ENCODE measurements at places on chromosomes 6 and 20.

DNA sequence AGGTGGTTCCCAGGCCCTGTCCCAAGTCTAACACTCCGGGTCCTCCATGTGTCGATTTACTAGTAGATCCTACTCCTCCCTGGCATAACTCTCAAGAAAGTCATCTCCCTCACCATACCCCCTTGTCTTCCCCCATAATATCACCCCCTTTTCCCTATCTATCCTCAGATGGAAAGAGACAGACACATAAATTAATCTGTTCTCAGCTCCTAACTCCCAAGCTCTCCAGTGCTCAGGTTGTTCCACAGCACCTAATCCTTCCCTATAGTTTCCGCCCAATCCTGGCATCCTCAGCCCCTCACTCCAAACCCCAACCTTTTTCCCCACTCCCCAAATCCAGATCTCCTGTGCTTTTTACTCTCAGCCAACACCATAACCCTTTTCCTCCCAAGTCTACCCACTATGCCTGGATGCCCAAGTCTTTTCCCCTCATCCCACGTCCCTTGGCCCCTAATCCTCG is 808 bp downstream of the ILRUN start:
- no peak for DNase-seq

DNA sequence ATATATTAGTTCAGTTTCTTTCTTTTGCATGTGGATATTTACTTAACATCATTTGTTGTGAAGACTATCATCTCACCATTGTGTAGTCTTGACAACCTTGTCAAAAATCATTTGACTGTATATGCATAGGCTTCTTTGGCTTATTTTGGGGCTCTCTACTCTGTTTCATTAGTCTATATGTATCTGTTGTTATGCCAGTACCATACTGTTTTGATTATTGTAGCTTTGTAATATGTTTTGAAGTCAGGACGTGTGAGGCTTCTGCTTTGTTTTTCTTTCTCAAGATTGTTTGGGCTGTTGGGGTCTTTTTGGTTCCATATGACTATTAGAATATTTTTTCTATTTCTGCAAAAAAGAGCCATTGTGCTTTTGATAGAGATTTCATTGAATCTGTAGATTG is 288.2 kb upstream of the RNF217 start:
- DNase-seq, result no peak

DNA sequence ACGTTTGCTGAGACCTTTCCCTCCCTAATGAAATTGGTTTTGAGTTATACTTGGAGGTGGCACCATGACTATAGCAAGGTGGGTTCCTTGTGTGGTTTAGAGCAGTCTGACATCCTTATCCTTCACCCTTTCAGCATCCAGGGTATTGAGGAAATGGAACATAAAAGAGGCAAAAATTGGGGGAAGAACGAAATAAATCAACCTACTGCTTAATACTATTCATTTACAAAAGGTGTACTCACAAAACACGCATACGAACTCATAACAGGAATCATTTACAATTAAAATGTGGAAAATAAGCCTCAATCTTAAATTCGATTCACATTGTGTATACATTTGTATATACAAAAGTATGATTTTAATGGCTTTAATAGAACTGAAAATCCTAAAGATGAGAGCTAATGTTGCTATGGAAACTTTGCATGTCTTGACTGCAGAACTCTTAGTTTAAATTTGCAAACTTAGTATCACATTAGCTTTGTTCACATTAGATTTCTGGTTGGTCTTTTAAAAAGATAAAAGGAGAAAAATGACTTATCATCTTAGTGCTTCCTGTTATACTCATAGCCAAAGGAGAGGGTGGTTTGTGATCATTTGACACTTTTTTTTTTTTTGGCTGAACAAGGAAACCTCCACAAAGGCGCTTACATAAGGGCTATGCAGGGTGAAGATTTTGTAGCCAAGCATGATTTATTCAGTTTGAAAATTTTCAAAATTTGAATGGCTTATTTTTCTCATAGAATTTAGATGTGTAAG is 76.1 kb upstream of the ATXN1 start:
- DNase-seq, result no peak

GRCh38 chr6:712805-713204 is 19.9 kb upstream of the EXOC2 start:
- DNase-seq, result no peak

GRCh38 chr6:26389349-26389894 is 6.5 kb downstream of the BTN2A2 start:
- no peak for DNase-seq

DNA sequence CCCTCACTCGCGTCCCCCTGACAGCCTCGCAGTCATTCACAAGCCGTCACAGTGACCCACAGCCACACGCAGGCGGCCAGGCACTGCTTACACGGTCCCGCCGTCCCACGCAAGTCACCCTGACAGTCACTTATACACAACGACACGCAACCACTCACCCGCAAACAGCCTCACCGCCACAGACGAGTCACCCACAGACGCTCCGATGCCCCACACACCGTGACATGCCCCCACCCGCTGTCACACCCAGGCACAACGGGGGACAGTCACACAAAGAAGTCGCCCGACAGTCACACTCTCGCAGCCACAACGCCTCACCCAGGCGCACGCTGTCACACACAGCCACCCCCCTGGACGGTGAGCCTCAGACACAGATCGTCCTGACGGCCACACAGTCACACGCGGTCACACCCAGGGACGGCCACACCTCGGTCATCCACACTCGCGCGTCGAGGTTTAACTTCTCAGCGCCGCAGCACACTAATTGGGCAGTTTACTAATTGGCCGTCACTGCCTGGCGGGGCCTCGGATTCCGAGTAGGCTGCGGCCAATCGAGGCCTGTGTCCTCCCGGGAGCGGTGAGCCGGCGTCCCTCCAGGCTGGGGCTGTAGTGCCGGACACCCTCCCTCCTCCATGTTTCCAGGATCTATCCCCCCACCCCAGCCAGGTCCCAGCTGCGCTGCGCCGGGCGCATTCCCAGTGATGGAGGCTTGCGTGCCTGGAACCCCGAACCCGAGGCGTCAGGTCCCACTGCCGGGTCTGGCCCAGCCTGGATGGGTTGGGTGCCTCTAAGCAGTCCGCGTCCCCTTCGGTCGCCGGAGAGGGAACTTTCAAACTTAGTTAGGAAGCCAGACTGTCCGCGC is 790 bp downstream of the TOX2 start:
- no peak for DNase-seq

DNA sequence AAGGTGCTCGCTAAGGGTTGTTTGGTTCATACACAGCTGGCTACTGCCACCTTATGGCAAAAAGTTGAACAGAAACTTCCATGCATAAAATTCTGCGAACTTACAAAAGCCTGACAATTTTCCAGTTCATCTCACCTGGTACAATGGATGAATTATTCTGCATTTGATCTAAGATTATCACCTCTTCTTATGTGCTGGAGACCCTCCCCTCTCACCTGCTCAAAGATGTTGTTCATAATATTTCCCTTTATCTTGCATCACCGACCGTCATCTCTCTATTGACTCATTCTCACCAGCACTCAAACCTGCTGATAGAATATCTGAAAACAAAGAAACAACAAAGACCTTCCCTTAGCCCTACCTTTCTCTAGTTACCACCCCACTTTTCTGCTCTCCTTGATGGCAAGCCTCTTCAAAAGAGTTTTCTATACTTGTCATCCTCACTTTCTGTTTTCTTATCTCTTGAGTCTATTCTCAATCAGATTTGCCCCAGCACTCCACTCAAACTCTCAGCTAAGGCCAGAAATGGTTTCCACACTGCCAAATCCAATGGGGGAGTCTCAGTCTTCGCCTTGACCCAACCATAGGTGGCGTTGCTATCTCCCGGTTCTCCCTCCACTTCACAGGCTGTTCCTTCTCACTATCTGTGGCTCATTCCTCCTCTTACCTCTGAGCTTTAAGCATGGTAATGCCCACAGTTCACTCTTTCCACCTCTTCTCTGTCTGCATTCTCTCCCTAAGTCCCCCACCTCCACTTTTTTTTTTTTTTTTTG is 25.8 kb downstream of the SNRNP48 start:
- no peak for DNase-seq

- DNase-seq, result no peak
These were observed 61.8 kb downstream of the APCDD1L start for GRCh38 chr20:58453391-58453790.

DNA sequence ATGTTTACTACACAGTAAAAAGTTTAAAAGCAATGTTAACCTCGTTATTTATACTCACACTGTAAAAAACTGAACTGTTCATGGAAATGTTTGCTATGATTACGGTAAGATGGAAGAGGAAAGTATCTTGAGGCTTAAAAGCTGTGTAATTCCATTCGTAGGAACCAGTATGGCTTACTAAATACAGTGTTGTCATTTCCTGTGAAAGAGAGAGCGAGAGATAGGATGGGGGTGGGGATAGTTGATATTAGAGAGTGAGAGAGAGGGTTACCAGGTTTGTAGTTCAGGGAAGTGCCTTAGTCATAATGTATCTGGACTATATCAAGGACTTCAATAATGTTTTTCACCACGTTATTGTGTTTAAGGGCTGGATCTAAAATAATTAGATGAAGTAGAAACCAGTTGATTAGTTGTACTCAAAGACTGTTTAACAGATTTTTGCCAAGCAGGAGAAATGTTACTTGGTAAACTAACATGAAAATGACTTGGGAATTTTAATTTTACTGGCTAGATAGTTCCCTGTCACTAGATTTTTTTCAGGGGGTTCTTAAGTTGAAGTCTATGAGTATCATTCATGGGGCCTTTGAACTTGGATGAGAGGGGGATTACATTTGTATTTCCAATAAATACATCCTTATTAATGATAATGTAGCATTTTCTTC is 30.4 kb downstream of the AFDN start:
- no peak for DNase-seq

DNA sequence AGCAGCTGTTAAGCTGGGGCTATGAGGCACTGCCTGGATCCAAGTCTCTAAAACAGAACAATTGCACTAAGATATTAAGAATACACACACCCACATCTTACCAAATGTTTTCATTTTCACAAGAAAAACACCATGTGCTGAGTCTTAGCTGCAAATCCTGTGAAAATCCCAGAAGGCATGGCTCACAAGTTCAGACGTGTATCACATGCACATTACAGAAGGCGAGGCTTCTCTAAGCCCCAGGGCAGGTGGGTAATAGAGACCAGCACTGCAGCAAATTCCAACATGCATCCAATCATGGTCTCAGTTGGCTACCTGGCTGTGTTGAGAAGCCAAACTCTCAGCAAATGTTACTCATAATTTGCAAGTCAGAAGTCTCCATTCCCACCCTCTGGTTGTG is 16.2 kb upstream of the CST3 start:
- no peak for DNase-seq

DNA sequence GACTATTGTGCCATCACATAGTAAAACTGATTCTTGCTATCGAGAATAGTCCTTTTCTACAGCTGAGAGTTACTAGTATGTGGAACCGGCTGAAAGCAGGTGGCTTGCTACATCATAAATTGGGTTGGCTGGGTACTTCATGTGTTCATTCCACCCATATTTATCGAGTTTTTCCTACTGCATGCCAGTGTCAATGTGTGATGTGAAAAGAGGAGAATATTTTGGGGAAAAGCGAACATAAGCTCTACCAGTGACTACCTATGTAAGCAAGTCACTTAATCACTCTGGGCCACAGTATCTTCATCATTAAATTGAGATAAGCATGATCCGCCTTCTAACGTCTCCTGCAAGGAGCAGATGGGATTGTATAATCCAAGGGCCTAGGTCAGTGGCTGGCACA is 61.0 kb downstream of the TSHZ2 start:
- DNase-seq, result no peak

DNA sequence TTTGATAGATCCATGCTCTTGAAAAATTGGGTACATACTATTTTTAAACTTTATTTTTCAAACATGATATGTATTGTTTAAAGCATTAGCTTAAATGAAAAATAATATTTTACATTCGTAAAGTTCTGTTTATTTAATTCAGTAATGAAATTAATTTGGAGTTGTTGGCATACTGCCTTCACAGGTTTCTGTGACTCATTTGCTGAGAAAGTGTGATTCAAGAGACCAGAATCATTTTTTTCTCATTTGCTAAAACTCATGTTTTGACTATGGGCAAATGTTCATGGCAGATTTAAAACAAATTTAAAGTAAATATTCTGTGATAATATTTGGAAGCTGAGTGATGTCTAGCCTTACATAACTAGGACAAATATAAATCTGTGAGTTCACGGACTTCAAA is 230.4 kb downstream of the BCKDHB start:
- DNase-seq, result no peak

GRCh38 chr6:53433261-53433950 is 84.7 kb upstream of the ELOVL5 start:
- no peak for DNase-seq

DNA sequence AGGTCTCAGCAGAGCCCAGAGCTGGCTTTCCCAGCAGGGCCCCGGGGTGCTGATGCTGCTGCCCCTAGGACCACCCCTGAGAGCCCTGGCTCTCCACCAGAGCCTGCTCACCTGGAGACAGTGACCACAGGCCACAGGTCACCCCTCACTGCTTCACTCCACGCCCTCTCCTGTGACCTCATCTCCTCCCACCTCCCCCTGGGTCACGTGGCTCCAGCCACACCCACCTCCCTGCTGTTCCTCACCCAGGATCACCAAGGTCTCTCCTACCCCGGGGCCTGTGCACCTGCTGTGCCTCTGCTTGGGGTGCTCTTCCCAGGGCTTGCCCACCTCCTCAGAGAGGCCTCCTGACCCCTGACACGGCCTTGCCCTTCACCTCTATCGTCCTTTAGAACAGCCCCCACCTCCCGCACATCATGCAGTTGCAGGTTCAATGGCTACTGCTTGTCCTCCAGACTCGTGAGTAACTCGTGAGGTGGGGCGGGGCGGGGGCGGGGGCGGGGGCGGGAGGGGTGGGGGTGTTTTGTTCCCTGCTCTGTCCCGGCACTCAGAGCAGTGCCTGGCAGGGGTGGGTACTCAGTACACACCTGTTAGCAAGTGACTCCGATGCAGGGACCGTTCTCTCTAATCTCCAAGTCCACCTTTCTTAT is 468.0 kb downstream of the PREX1 start:
- no peak for DNase-seq

DNA sequence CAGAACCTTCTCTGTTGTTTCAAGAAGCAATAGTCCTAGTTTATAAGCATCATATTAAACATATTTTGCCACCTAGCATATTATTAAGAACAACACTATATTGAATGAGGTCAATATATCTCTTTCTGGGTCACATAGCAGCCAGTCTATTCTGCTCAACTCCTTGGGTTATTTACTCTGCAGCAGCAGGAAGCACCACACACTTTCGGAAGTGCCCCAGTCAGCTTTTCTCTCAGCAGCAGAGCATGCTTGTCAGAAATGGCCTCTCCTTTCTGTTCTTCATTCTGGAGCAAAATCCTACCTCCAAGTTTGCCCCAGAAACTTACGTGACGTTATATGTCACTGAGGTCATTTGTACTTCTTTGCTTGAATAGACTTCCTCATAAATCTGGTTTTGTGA is 22.7 kb downstream of the CFAP206 start:
- no peak for DNase-seq

GRCh38 chr6:106908386-106908840 is 66.1 kb downstream of the CD24 start:
- no peak for DNase-seq

- no peak for DNase-seq
These were observed 203.2 kb downstream of the ANKRD60 start for GRCh38 chr20:58025233-58025632.

All from left hindlimb (tissue), 1 donor.